ENCODE measurements at places on chromosomes 4 and X.

DNA sequence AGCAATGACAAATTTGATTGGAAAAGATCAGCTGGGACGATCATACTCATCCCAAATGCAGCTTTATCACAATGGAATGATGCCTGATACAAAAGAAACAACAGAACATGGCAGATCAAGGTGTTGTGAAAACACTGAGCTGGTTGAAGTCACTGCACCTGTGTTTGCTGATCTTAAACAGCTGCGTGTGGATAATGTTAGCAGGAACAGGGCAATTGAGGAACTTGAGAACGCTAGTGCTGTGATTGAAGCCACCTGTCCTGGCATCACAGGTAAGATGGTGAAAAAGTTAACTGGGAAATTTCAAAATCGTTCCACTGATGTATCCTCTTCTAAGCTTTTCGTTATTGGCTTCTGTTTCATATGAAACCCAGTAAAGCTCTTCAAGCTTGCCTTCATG is 27.4 kb upstream of the SOD3 start:
- H3K36me3 ChIP-seq, result no peaks in the 10 kb centered on the region
- H3K4me1 ChIP-seq, result no peaks in the 10 kb centered on the region

DNA sequence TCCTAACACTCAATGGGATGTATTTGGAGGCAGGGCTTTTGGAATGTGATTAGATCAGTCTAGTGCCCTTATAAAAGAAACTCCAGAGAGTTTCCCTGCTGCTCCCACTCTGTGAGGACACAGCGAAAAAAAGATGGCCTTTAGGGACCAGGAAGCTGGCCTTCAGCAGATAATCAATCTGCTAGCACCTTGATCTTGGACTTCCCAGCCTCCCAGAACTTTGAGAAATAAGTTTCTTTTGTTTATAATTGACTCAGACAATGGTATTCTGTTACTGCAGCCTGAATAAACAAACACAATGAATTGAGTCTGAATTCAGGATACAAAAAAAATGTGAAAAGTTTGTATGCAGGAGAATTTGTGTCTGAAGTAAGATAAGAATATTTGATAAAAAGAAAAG is 842.1 kb downstream of the FSTL5 start:
- H3K36me3 ChIP-seq, result no peaks in the 10 kb centered on the region
- H3K27me3 ChIP-seq, result no peaks in the 10 kb centered on the region
- no peak for DNase-seq

- no peaks in the 10 kb centered on the region for H3K4me1 ChIP-seq
- no peaks in the 10 kb centered on the region for H3K36me3 ChIP-seq
- no peak overlapping the region for H3K27ac ChIP-seq
- no peaks in the 10 kb centered on the region for H3K27me3 ChIP-seq
Measured at GRCh38 chrX:85851418-85851817, 195.9 kb downstream of the CHM start.

GRCh38 chr4:48147621-48148020 is 13.6 kb upstream of the TXK start:
- no peaks in the 10 kb centered on the region for H3K4me1 ChIP-seq
- peaks cover 25% of the 10 kb centered on the region for H3K36me3 ChIP-seq
- H3K4me3 ChIP-seq, result no peak overlapping the region

DNA sequence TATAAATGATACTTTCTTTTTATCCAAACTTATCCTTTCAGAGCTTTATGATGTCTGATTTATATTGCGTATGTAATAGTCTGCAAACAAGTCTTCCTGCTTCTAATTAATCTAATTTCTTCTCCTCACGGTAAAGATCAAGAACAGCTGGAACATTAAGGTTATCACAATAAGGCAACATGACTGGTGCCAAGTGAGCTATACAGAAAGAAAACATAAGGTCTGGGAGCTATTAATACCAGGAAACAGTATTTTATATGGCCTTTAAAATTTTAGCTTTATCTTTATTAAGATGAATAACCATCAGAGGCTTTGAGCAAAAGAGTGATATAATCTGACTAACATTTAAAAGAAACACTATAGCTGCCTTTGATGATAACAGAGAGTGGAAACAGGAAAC is 28.7 kb upstream of the CABS1 start:
- H3K27ac ChIP-seq, result no peak overlapping the region
- no peak overlapping the region for H3K4me3 ChIP-seq
- H3K4me1 ChIP-seq, result no peaks in the 10 kb centered on the region

- peak overlapping the region; percentile 20 for H3K27ac ChIP-seq
- H3K36me3 ChIP-seq, result no peaks in the 10 kb centered on the region
- H3K27me3 ChIP-seq, result no peaks in the 10 kb centered on the region
- no peak for DNase-seq
- peaks cover 12% of the 10 kb centered on the region for H3K4me1 ChIP-seq
- no peak overlapping the region for H3K4me3 ChIP-seq
Measured at GRCh38 chrX:16903274-16904022, 33.3 kb upstream of the RBBP7 start.

DNA sequence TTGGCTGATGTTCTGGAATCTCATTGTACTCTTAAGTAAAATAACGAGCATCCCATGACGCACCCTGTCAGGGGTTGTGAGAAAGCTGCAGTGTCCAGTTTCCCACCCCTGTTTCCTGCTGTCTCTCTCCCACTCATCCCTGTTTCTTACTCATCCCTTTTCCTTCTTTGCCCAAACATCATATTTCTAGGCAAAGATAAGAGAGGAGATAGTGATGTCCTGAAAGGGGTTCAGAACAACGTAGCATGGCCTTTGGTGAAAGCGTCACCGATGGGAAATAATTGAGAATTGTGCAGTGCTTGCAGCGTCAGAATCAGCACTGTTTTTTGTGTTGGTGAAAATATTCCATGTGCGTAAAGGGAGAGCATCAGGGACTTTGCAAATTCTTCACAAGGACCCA is 23.5 kb upstream of the TMEM165 start:
- H3K4me3 ChIP-seq, result no peak overlapping the region
- H3K27ac ChIP-seq, result no peak overlapping the region
- no peaks in the 10 kb centered on the region for H3K4me1 ChIP-seq

DNA sequence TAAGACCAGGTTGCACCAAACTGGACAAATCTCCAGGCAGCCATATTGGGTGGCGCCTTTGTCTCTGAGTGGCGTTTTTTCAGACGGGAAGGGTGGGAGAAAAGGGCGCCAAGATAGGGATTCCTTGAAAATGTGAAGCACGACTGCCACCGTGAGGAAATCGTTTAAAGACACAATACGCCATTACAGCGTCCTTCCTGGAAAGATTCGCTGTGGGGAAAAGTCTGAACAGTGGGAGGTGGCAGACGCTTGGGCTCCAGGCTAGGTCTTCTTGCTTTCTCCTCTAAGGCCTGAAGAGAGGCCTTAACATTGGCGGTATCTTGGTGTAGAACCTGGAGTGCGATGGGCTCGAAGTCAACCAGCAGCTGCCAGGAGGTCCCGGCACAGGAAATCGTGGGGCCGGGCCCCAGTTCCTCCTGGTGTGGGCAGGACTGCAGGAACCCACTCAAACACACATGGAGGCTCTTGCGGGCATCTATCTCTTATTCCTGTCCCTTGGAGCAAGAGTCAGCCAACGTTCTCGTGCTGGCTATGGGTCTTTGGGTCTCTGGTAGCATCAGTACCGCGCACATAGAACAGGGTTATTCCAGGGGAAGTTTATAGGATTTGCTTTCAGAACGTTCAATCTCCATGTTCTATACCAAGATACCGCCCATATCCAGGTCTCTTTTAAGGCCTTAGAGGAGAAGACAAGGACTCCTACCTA is 208.8 kb downstream of the OR13H1 start:
- no peak overlapping the region for H3K27ac ChIP-seq
- no peaks in the 10 kb centered on the region for H3K4me1 ChIP-seq
- DNase-seq, result no peak
- peak overlapping the region; percentile 63 for H3K4me3 ChIP-seq
- no peaks in the 10 kb centered on the region for H3K27me3 ChIP-seq
- H3K36me3 ChIP-seq, result no peaks in the 10 kb centered on the region

GRCh38 chr4:107655289-107655688 is 64.7 kb downstream of the PAPSS1 start:
- H3K27ac ChIP-seq, result no peak overlapping the region
- no peaks in the 10 kb centered on the region for H3K27me3 ChIP-seq
- H3K4me1 ChIP-seq, result no peaks in the 10 kb centered on the region
- no peak overlapping the region for H3K4me3 ChIP-seq
- DNase-seq, result no peak

GRCh38 chrX:109952985-109953905 is 49.7 kb upstream of the TMEM164 start:
- no peaks in the 10 kb centered on the region for H3K36me3 ChIP-seq
- H3K27me3 ChIP-seq, result no peaks in the 10 kb centered on the region
- no peaks in the 10 kb centered on the region for H3K4me1 ChIP-seq
- no peak overlapping the region for H3K4me3 ChIP-seq
- H3K27ac ChIP-seq, result no peak overlapping the region

GRCh38 chr4:5543681-5544080 is 164.7 kb downstream of the EVC2 start:
- H3K36me3 ChIP-seq, result no peaks in the 10 kb centered on the region
- DNase-seq, result no peak
- H3K4me1 ChIP-seq, result no peaks in the 10 kb centered on the region

Measured in B cell (primary cell).